ENCODE measurements at places on chromosomes 1 and 21.

DNA sequence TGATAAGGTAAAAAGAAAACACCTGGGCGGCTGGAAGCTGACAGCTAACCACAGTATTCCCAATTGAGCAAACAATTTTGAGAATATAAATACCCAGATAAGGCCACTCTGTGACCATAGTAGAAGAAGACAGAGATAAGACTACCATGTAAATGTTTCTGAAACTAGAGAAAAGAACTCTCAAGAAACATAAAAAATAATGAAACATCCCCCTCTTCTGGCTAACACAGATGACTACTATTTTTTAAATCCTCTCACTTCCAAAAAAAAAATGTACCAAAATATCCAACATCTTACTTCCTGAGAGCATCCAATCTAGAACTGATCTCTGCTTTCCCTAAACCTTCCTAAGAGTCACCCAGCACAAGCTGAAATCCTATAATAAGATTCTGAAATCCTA is 125.9 kb downstream of the HFM1 start:
- no peak for DNase-seq

DNA sequence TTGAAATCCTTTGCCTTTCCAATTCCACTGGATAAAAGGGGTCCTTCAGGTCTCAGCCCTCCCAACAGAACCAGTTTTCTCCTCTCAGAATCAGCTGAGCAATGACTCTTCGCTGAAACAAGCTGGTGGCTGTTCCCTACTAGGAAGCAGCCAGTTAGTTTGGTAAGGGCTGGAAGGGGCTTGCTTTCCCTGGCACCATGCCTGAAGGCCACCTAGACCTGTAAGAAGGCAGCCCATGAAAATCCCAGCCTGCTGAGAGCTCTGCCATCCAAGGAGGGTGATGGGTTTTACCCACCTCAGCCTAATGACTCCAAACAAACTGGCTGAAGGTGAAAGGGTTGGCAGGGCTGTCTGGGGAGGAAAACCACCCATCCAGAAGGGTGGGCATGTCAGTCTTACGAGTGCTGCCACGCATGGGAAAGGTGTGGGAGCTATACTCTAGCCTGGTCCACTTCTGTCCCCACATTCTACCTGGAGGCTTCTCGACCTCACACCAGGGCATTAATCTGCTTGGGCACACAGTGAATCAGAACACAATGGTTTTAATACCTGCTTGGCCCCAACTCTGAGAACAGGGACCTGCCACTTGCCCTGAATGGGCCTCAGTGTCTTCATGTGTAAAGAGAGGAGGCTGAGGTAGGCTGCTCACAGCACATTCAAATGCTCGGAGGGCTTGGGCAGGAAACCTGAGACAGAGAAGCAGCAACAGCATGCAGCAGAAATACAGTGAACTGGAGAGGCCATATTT is 53.0 kb downstream of the CD46 start:
- no peak for DNase-seq

DNA sequence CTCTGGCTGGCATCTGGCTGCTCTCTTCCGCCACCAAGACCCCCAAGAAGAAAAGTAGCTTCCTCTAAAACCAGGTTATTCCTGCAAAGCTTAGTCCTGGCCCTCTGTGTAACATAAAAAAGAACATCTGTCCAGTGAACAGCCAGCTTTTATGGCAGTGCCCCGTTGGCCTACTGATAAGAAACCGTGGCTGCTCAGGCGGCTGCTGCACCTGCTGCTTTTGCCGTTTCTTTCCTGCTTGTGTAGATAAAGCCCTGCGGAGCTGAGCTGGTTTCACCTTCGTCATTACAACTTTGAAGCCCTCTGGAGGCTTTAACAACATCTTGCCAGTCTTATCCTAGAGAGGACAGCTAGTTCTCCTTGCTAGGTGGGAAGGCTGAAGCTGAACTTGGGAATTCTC is 20.5 kb downstream of the ELAPOR1 start:
- DNase-seq: no peak

DNA sequence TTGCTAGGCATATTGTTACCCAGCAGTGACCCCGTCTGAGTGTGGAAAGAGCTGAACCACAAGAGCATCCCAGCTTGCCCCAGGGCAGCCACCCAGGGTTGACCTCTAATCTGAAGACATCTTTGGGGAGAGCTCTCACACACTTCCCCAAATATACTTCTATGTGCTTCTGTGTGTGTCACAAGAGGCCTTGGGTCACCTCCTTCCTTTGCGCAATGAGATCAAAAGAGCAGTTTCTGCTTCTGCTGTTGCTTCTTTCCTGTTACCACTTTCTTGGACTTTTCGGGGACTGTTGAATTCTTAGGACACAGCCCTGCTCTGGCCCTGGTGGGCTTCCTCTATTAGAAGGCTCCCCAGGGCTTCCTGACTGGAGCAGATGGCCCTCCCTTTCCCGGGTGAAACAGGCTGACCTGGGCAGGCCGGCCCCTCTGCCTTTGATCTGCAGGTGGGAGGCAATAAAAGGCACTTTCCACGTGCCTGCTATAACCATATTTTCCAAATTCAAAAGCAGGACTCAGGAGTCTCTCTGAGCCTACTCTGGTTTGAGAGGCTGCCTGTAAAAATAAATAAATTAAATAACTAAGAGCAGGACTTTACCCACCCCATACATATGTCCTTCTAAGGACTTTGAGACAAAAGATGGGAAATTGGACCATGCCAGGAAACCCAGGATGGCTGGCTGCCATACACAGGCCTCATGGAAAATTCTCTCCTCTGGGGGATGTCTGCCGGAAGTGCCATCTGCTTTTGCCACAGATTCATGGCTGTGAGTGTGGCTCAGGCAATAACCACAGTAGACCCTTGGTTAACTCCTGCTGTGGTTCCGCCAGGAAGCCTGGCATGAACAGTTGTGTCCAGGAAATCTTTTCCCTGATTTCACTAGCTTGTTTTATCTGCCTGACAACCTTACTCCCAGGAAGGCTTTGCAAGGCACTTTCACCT is 28.3 kb upstream of the RCSD1 start:
- DNase-seq: no peak

DNA sequence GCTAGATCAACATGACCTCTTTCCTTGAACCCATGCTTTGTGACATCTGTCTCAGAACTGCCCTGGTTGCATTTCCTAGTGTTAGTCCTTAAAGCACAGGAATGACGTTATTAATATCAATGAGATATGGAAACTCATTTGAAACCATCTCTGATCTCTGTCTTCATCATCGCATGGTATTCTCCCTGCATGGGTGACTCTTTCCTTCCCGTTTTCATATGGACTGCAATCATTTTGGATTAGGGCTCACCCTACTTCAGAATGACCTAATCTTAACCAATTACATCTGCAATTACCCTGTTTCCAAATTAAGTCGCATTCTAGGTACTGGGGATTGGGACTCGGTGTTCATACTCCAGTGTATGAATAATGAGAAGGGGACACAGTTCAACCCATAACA is 41.7 kb upstream of the DISC1 start:
- no peak for DNase-seq

- DNase-seq: no peak
Observed at GRCh38 chr1:53631622-53632310, 107.2 kb downstream of the GLIS1 start.

DNA sequence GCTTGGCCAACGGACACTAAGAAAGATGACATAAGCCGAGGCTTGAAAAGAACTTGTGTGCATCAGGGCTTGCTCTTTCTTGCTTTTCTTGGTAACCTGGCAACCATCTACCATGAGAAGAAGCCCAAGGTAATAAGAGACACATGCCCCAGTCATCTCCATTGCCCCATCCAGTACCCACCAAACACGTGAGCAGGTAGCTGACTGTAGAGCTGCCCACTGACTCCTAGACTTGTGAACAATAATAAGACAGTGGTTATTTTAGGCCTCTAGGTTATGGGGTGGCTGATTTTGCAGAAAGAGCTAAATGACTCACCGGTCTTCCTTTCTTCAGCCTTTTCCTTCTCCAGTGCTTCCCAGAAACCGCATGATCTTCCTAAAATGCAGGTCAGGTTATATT is 105.0 kb upstream of the JUN start:
- DNase-seq: no peak

DNA sequence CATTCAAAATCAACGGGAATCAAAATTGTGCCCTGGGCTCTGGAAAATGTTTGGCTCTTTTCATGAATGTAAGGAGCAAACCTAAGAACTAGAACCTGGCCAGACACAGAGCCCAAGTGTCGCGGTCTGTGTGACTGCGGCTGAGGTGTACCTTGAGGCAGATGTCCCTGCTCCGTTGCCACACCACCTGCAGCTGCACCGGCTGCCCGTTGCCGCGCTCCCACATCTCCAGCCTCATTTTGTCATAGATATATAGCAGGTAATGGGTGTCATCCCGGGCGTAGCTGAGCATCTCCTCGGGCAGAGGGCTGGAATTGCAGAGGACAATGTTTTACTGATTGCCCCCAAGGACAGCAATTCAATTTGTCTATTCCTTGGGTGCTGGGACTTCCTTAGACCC is 18.7 kb downstream of the EXOSC10 start:
- no peak for DNase-seq

DNA sequence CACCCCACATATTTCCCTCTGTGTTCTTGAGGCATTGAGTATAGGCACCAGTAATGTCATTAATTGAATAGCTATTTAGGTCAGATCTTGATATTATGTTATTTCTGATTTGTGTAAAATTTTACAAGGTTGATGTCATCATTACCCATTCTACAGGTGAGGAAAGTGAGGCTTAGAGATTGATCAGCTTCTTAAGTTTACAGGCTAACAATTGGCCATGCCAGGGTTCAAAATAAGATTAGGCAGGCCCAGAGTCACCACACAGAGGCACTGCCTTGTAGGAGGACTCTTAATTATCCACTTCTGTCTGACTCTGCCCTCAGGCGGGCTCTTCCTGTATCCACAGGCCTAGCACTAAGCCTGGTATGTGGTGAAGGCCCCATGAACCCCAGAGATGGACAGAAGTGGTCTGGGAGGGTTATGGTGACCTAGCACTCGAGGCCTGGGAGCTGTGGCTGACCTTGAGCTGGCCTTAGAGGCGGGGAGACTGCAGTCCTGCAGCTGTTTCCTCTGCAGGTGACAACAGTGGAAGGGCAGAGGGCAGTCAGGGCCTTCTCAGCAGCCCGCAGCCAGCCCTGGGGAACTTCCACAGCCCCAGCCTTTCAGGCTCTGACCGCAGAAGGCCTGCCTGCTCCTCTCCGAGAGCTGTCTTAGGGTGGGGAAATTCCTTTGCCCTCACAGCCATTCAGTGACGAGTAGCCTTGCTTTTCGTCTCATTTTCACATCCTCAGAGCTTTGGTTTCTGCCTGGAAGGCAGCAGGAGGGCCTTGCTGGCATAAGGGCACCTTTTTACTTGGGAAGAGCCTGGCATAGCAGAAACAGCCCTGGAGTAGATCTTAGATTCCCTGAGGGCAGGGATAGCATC is 12.2 kb downstream of the ZDHHC18 start:
- peak; percentile 45 for DNase-seq

- no peak for DNase-seq
Observed at GRCh38 chr1:45200435-45200834, 6.0 kb downstream of the ZSWIM5 start.

- DNase-seq: no peak
Observed at GRCh38 chr1:60055336-60055735, 18.2 kb downstream of the C1orf87 start.

DNA sequence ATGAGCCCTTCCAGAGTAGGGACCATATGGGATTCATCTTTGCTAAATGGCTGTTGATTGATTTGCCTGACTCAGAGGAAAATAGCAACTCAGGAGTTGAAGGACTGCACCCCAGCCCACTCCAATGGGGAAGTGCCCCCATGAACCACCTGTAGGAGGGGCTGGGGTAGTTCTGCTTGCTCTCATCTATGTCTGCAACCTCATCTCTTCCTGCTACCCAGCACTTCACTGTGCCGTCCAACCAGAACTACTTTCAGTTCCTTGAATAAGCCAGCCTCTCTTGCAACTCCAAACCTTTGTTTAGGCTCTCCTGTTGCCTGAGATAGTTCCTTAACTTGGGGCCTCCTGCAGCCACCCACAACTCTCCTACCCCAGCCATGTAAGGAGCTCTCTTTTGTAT is 26.6 kb downstream of the BEND5 start:
- DNase-seq: no peak

- DNase-seq: no peak
Observed at GRCh38 chr1:209134001-209134400, 449.5 kb upstream of the CAMK1G start.

GRCh38 chr1:8892026-8892425 is 13.5 kb upstream of the ENO1 start:
- DNase-seq: no peak

DNA sequence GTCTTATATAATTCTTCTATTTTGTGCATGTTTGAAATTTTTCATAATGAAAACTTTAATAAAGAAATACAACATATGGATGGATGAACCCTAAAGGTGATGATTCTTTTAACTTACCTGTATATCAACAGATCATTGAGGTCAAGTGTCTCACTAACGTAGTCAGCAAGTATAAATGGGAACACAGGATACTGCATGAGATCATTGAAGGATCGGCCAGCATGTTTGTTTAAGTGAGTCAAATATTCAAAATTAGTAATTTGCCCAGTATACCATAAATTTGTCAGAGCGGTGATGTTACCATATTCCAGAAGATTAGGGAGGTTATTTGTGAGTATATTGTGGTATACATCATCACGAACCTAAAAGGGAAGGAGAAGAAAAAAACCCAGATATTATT is 71.0 kb upstream of the GNG4 start:
- no peak for DNase-seq

GRCh38 chr1:174702011-174702410 is 254.2 kb downstream of the GPR52 start:
- DNase-seq: no peak

- DNase-seq: no peak
Observed at GRCh38 chr1:55420929-55421716, 206.0 kb upstream of the USP24 start.

DNA sequence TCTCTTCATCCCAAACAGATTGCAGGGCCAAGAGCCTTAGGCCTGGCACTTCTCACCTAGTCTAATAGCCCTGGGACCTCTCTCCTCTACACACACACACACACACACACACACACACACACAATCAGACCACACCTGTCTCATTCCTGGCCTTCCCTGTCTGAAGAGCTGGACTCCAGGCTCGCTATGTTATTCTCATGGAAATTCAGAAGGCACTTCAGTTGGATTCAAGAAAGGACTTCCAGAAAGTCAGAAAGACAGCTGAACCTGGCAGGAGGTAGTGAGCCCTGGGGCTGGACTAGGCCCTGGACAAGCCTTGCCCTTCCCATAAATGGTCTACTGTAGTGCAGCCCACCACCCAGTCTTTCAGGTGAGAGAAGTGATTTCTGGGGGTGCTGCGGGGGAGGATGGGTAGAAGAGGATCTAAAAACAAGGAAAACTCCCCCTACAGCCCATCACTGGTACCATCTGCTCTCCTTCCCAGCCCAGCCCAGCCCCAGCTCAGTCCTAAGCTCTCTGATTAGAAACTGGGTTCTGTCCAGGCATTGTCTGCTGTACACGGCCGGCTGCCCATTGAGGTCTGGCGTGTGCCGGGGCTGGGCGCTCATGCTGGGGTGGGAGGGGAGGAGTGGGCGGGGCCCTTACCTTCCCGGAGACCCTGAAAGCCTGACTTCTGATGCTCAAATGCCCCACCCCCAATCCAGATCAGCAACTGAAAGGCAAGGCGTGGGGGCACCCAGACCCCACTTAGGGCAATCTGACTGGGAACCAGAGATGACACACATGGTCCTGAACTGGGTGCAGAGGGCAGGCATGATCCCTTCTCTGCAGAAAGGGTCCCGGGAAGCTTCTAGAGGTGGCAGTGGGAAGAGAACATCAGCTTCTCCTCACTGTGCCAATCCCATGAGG is 2.5 kb downstream of the KIF21B start:
- peak; percentile 18 for DNase-seq

GRCh38 chr1:116674011-116674531 is 6.5 kb upstream of the IGSF3 start:
- DNase-seq: no peak

- DNase-seq: no peak
Observed at GRCh38 chr1:81799939-81800694, 617 bp upstream of the ADGRL2 start.

- DNase-seq: no peak
Observed at GRCh38 chr1:70033266-70033873, 172.0 kb downstream of the LRRC40 start.
